Muscle of leg (tissue), 16 donors: ENCODE measurements at places on chromosomes 3 and 15. TPM values are rescaled to one million over a fixed set of nuclear protein-coding genes. Genes with fewer than 3 reads are reported as not detected.

Gene AADACL2
- not detected for total RNA-seq

Gene TMEM115
- 25.3 TPM for total RNA-seq

Gene ACTC1
- total RNA-seq, result 2,723 TPM

Gene KCNMB2
- total RNA-seq, result 11.7 TPM

Gene PLSCR2
- total RNA-seq, result not detected

Gene SLC6A1
- total RNA-seq, result 1.2 TPM

Gene SEC11A
- 303 TPM for total RNA-seq

Gene IREB2
- 33.2 TPM for total RNA-seq

Gene BCL2A1
- 0.35 TPM for total RNA-seq

Gene KBTBD13
- total RNA-seq, result 1.6 TPM

Gene C3orf22
- total RNA-seq, result 0.04 TPM

Gene HTR3E
- total RNA-seq, result not detected

Gene TMEM40
- total RNA-seq, result 6.4 TPM

Gene ST6GAL1
- total RNA-seq, result 9.4 TPM

Gene KNG1
- 0.13 TPM for total RNA-seq

Gene DAZL
- total RNA-seq, result not detected

Gene CCRL2
- total RNA-seq, result 0.53 TPM

Gene HCLS1
- total RNA-seq, result 4.1 TPM

Gene PPP2R3A
- 64.6 TPM for total RNA-seq

Gene MINAR1
- total RNA-seq, result 2.8 TPM

Gene GHSR
- total RNA-seq, result not detected

Gene SLC4A7
- 31.3 TPM for total RNA-seq

Gene SUCNR1
- total RNA-seq, result 0.04 TPM

Gene CACNA2D2
- 3.0 TPM for total RNA-seq

Gene PTH1R
- total RNA-seq, result 20.7 TPM

Gene DPPA2
- not detected for total RNA-seq

Gene ADGRG7
- not detected for total RNA-seq

Gene GPR87
- total RNA-seq, result not detected

Gene EIF4E3
- total RNA-seq, result 4.2 TPM

Gene ATP13A5
- total RNA-seq, result 0.09 TPM

Gene GOLGA8Q
- total RNA-seq, result 0.75 TPM

Gene CSTA
- total RNA-seq, result 0.22 TPM

Gene WHAMM
- total RNA-seq, result 4.3 TPM

Gene WNT5A
- total RNA-seq, result 10.6 TPM

Gene TIGIT
- 0.09 TPM for total RNA-seq

Gene AMT
- 5.5 TPM for total RNA-seq

Gene CLDN18
- total RNA-seq, result not detected

Gene ILDR1
- total RNA-seq, result 0.22 TPM

Gene ANKUB1
- not detected for total RNA-seq

Gene IL17RB
- 0.93 TPM for total RNA-seq

Gene KLF15
- 1.6 TPM for total RNA-seq

Gene HRH1
- 6.2 TPM for total RNA-seq

Gene SAMMSON
- 0.04 TPM for total RNA-seq

Gene LRRC49
- total RNA-seq, result 13.8 TPM

Gene ITIH4
- 17.7 TPM for total RNA-seq

Gene ACTRT3
- total RNA-seq, result 3.4 TPM

Gene SERF2
- total RNA-seq, result 650 TPM

Gene EXOG
- 11.3 TPM for total RNA-seq

Gene CDHR4
- not detected for total RNA-seq

Gene AGBL1
- total RNA-seq, result 18.1 TPM

Gene CPEB1
- 1.3 TPM for total RNA-seq

Gene ZPLD1
- under 0.01 TPM for total RNA-seq

Gene CHP1
- total RNA-seq, result 46.9 TPM
